Neuronal stem cell (in vitro differentiated cells): ENCODE measurements at places on chromosomes 3 and 15.

DNA sequence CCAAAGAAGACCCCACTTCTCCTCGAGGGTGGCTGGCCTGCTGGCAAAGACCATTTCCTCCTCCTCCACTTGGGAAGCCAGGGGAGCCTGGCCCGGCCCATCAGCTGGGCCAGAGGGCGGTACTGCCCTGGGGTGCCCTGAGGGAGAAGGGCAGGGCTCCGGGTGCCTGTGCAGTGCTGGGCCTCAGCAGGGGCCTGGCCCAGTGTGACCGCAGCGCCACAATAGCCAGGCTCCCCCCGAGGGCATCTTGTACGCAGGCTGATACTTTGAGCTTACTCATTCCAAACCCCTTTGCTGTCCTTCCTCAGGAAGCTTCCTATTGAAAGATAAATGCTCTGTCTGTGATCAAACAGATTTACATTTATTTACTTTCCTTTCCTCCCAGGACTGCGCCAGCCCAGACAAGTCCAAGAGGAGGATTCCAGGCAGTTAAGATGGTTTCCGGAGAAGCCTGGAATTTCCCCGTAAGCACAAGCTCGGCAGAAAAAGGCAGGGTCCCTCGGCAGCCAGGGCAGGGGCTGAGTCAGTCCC is 240.1 kb downstream of the XXYLT1 start:
- DNase-seq = no peak

DNA sequence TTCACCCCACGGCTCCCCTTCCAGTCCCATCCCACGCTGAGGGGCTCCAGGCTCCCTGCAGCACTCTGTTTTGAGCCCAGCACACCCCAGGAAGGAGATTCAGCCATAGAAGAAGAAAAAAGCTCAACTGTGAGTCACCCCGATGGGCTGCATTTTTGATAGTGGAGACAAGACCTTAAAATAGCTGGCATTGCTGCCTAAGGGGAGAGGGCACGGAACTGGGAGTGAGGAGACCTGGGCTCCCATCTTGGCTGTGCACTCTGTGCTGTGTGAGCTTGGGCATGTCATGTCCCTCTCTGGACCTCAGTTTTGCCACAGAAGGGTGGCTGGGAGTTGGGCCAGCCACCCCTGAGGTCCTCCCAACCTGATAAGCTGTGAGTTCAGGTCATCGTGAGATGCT is 57.2 kb upstream of the SMAD6 start:
- DNase-seq = no peak

DNA sequence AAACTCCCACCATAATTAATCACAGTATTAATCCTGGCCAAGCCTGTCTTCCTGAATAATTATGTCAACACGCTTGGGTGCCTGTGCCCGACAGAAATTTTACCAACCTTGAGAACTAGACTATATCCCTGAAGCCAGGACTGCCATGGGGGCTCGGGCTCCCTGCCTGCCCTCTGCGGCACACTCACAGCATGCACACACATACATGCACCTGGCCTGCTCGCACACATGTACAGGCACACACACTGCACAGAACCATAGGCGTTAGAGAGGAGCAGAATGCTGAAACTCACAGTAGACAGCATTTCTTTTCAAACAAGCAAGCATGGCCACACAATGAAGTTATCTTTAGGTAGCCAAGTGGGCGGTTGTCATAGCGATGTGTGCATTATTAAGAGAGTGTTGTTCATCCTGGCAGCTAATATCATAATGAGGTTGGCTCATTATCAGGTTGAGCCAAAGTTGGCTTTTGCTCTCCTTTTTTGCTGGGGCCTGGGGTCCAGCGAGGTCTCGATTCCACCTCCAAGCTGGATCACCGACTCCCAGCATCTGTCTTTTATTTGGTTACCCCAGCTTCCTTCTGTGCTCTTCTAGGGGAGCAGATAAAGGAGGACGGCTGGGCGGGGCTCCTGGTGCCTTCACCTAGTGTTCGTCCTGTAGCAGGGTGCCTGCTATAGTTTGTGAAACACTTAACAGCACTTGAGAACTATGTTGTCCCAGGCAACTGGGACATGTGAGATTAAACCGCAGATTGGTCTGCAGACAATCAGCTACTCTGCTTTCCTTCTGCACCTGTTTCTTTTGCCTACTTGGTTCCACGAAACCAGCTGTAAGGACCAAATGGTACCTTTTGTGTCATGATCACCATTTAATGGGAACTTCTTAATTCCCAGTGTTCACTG is 91.4 kb downstream of the ZNF621 start:
- no peak for DNase-seq

- no peak for DNase-seq
These were observed 65.5 kb downstream of the SMAD3 start for GRCh38 chr15:67130673-67131601.

DNA sequence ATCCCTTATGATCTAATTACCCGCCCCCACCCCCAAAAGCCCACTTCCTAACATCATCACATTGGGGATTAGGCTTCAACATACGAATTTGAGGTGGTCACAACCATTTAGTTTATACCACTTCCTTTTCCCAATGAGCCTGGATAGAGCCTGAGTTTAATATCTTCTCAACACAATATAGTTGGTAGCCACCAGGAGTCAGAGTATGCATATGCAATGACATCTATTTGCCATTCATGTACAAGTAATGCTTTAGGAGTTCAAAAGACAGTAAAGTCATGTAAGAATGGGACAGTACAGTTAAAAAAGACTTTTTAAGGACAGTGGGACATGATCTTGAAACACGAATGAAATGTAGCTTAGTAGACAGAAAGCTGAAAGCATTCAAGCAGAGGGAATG is 172.4 kb downstream of the DCLK3 start:
- no peak for DNase-seq

DNA sequence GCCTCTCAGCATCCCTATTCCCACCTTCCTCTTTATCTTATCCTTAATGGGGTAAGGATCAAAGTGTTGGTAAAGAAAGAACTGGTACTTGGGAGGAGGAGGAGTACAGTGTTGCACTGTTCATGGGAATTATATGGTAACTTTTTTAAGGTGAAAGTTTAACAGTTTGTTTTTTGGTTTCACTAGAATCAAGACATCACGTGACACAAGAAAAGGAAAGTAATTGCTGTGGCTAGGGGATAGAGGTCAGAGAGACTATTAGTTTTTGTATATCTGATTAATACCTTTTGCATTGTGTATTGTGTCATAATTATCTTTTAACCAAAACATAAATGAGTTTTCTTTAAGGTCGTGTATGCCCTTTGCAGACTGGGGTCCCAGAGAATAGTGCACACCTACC is 23.5 kb upstream of the SLC24A5 start:
- no peak for DNase-seq

DNA sequence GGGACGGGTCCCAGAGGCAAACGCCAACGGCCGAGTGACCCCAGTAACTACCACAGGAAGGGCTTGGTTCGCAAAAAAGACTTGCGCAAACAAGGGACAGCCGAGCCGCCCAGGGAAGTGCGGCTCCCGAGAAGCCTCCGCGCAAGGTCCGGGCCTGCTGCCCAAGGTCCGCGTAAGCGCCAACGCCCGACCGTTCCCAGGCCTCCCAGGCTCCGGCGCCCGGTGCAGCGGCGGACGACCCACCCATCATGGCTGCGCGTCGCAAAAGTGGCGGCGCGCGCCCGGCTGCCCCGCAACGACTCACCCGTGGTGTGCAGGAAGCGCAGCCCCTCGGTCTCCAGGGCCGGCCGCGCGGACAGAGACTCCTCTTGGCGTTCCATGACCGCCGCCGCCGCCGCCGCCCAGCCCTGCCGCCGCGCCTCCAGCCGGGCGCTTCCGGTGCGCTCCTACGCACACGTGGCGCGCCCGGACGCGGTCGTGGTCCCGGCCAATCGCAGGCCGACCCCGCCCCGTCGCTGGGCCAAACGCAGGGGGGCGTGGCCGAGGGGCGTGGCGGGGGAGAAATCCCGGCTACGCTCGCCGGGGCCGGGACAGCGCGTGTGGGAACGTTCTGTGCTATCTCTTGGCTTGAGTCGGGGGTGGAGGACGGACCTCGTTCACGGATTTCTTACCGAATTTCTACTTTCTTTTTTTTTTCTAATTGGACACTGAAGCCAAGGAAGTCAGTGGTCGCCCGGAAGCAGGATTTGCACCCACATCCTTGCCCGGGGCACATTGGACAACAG is at the start of gene SELENOS:
Gene SELENOS, minus strand, starts transcription at position 448 of the 785 bp plus-strand sequence. Its CDS starts 68 bp downstream, at position 380.
- peak; percentile 90 for DNase-seq

DNA sequence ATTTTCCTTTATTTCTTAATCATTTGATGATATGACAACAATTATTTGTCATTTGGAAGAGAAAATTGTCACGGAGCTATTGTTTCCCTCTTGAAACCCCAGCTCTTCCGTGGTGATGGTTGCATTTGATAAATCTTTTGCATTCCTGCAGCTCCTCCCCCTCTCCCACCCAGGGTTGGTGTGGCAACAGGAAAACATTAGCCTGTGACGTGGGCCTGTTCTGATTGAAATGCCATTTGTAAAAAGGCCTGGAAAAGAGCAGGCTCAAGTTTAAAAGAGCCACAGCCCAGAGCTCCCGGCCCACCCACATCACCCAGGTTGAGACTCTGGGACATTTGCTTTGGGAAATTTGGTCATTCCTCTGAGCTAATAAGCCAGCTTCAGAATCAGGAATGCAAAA is 282.5 kb downstream of the RPLP1 start:
- peak; percentile 29 for DNase-seq

DNA sequence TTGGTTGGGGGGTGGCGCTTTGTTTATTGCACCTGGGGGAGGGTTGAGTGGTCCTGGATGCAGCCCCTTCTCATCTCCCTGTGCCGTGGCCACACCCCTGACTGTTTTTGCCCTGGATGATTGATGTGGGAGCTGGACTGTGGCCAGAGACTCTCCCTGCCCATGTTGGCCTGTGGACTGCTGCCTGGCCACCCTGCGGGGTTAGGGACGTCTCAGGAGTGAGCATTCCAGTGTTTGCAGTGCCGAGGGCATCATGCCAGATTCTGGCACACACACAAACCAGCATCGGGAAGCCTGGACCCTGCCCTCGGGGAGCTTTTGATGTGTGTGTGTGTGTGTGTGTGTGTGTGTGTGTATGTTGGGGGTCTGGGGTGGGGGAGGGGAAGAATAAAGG is 15.8 kb downstream of the APBA2 start:
- DNase-seq = no peak

GRCh38 chr3:111961461-111962164 is 17.2 kb upstream of the ABHD10 start:
- DNase-seq = no peak

DNA sequence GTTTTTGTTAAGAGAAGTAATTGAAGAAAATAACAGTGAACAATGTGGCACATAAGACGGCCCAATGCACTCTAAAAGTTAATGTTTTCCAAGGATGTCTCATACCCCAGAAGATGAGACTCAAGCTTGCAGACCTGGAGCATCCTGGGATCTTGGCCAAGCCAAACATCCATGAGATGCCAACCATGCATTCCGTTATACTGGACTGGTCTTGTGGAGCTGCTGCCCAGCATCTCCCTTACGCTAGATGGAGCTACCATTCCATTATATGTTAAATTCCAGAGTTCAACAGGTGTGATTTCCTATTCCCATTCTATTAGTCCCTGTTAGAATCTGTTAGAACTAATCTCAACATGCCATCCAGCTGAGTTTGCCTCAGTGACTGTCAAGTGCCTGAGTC is 181.8 kb downstream of the PDCD6IP start:
- no peak for DNase-seq

GRCh38 chr3:187641320-187642016 is 28.7 kb downstream of the SST start:
- no peak for DNase-seq

DNA sequence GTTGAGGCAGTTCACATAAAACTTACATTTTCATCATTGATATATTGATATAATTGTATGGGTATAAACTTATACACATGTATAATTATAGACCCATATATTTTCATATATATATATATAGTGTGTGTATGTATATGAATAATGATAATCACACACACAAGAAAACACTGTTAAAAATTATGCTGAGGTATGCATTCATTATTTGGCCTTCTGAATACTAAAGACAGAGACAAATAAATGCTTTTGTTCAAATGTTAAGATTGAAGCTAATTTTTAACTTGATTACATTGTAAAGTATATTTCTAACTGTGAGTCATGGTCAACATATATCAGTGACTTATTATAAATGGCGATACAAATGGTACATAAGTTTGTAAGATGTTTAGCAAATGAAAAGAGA is 888.8 kb downstream of the OTOL1 start:
- DNase-seq = no peak

DNA sequence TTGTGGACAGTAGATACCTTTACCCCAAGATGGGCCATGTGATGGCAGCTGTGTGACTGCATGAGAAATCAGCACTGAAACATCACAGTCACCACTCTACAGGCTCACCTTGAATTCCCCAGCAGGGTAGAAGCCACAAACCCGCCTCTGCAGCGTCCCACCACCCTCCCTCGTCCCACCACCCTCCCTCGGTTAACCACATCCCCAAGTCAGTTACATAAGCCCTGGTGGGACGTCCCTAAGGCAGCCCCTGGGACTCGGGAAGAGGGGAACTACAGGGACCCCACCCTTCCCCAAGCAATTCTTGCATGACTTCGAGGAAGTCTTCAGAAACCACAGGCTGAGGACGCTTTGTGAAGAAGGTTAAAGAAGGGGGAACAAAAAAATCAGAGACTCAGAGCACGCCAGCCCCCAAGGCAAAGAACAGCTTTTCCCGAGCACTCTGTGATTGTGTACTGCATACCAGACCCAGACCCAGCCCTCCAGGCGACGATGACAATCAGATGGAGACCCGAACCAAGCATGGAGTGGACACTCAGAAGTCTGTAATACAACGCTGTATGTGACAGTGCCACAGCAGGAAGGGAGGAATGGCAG is 60.5 kb downstream of the SH3BP5 start:
- DNase-seq = no peak

DNA sequence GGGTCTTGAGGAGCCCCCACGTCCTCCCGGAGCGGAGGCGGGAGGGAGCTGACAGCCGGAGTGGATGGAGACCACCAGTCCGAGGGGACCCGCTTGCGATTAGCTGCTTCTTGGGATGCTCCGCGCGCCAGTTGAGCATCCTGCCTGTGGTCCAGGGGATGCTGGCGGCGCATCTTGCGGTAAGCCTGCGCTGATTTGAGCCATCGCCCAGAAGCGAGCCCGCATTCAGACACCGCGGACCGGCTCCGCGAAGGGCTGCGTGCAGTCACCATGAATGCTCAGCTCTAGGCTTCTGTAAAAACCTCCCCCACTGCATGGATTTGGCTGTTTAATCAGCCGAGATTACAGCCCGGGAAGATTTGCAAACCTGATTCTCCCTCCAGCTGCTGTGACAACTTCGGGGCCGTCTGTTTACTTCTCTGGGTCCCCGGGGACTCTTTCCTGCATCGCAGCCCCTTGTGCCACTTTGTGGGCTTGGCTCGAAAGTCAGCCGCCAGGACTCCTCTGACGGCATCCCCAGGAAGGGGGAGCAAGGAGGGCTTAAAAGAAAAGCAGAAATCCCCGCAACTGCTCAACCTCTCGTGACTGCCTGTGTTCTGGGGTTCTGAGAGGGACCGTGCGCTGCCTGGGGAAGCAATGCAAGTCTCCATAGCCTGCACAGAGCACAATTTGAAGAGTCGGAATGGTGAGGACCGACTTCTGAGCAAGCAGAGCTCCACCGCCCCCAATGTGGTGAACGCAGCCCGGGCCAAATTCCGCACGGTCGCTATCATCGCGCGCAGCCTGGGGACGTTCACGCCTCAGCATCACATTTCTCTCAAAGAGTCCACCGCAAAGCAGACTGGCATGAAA is 171.1 kb downstream of the KCNAB1 start:
- DNase-seq = peak; percentile 32
